ENCODE measurements at places on chromosomes 4 and X. TPM values are rescaled to one million over a fixed set of nuclear protein-coding genes. Genes with fewer than 3 reads are reported as not detected.

- peak; percentile 73 for DNase-seq
Measured at GRCh38 chrX:104112326-104112951, at the start of gene ZCCHC18. TSS of gene ZCCHC18 (plus strand) at chrX:104112523. CDS start at chrX:104114112, 1,589 bp downstream.

DNA sequence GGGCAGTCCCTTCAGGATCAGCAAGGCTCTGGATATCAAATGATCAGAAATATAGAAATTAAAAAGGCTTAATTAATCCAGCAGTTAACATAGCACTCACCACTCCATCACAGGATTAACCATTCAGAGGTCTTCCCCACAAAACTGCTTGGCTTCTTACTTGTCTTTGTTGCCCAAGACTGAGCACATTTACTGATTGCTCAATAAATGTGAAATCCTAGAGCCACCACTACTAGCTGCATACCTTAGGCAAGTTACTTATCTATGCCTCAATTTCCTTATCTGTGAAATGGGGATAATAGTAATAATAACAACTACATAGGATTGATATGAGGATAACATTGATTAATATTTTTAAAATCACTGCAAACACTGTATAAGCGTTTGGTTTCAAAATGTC is 124.2 kb downstream of the ARHGAP6 start:
- DNase-seq, result no peak

GRCh38 chrX:36908801-36909675 is 99.1 kb upstream of the FAM47C start:
- DNase-seq, result no peak

- DNase-seq, result no peak
Measured at GRCh38 chrX:21745756-21746155, 12.2 kb downstream of the SMPX start.

DNA sequence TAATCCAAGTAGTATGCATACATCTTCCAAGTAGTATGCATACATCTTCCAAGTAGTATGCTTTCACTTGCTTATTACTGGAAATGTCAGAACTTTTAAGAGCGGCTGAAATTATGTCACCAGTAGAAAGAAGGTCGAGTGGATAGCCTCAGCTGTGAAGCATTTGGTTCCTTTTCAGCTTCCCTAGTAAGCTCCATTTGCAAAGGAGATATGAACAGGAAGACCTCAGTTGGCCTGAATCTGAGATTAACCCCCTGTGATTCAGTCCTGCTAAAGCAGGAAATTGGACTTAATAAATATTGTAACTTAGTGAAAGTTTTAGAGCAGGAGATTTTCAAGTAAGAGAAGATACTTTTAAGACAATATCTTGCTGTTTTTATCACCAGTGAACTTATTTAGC is 48.1 kb downstream of the PCDH7 start:
- no peak for DNase-seq

DNA sequence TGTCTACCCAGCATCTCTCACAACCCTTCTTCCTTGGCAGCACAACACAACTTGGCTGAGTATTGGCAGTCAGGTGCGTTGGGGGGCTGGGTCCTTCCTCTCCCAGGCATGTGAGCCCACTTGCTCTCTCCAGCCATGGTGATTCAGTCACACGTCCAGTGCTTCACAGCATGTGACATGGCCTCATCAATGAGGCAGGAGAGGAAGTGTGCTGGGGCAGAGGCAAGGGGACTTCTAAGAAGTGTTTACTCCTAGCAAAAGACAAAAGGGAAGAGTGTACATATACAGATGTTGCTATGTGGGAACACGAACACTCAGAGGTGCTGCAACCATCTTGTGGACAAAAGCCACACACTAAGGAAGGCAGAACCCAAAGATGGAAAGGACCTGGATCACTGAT is 380.8 kb downstream of the FBXW7 start:
- DNase-seq, result no peak

DNA sequence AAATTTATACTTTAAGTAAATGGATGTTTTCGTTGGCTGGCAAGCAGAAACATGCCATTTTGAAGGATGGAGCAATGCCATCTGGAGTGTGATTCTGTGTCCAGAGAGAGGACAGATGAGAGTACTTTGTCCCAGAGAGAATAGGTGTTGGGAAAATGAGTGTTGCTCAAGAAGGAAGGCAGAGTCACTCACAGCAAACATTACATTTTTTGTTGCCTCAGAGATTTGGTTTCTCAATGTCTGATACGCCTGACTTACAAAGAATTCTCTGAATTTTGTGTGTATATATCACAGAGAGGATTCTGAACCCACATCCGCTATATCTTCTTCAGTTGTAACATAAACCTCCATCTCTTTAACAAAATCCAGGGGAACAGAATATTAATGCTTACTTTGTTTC is 102.8 kb upstream of the PCDH18 start:
- DNase-seq, result no peak

DNA sequence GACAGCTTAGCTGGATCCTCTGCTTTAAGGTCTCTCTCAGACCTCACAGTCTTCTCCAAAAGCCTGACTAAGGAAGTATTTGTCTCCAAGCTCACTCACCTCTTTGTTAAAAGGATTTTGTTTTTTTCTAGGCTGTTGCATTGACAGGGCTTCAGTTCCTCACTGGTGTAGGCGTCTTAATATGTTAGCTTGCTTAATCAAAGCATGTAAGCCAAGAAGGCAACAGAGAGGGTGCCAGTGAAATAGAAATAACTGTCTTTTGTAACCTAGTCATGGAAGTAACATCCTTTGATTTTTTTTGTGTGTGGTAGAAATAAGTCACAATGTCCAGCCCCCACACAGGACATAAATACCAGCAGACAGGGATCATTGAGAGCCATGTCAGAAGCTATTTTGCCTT is 58.8 kb downstream of the FIP1L1 start:
- no peak for DNase-seq

- no peak for DNase-seq
Measured at GRCh38 chr4:19689511-19689910, 562.2 kb upstream of the SLIT2 start.

TLR8 gene
- total RNA-seq, result 2.8 TPM

RPA4 gene
- total RNA-seq, result 2.7 TPM
